CD4-positive, alpha-beta T cell treated with Interleukin-17A for 1 hour (primary cell): ENCODE measurements at places on chromosomes 4 and X.

GRCh38 chrX:135087867-135088266, 32.5 kb downstream of the ETDB start:
- DNase-seq = no peak

DNA sequence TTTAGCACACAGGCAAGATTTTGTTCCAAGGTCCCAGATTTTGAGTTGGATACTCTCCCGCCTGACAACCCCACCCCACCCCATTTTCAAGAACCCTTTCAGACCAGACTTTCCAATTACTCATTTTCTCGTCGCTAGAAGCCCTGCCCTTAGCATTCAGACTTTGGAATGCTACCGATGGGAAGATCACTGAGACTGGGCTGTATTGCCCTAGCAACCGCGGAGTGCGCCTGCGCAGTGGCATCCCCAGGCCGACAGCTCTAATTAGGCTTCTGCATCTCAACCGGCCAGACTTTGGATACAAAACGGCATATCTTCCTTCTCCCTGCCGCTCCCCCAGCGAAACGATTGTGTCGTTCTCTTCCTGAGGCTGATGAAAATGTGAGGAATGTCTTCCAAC, 3.4 kb downstream of the MAGEE2 start:
- no peak for DNase-seq

DNA sequence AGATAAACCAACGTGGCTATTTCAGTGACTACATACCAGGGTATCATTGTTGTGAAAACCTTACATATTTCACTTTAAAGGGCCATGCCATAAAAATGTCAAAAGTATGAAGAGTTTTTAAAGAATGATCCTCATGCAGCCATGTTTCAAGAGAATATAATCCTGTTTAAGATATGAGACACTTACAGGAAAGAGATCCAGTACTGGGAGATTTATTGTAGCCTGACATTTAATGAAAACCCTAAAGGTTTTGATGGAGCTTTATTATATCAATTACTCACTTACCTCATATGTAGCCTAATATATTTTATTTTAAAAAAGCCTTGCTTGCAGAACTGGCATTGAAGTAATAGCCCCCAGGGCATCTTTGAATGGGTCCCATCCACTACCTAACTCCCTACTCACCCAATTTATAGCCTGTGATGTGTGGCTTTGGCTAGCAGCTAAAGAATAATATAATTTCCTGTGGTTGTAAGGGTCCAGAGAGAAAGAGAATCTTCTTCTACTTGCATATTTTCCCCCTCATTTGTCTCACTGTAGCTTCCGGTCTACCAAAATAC, 7.7 kb upstream of the GABRG1 start:
- DNase-seq = no peak

- DNase-seq = no peak
Observed at GRCh38 chrX:56397636-56398035, 165.5 kb downstream of the KLF8 start.

DNA sequence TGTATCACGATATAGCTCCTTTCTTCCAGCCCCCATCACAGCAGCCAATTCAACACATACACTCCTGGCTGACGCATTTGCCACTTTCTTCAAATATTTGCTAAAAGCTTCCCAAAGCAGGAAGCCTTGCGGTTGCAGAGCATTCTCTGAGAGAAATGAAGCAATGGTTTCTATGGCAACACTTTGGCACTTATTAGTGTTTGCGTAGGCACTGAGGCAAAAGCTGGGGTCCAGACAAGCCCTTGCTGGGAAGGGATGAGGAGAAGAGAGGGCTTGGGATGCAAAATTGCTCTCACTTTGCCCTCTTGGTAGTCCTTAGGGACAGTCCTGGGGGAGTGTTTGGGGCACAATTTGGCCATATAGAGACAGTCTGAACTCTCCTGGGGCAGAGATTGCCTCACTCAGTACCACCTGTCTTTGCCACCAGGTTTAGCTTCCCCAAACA, 55.0 kb upstream of the PAK3 start:
- peak; percentile 53 for DNase-seq

DNA sequence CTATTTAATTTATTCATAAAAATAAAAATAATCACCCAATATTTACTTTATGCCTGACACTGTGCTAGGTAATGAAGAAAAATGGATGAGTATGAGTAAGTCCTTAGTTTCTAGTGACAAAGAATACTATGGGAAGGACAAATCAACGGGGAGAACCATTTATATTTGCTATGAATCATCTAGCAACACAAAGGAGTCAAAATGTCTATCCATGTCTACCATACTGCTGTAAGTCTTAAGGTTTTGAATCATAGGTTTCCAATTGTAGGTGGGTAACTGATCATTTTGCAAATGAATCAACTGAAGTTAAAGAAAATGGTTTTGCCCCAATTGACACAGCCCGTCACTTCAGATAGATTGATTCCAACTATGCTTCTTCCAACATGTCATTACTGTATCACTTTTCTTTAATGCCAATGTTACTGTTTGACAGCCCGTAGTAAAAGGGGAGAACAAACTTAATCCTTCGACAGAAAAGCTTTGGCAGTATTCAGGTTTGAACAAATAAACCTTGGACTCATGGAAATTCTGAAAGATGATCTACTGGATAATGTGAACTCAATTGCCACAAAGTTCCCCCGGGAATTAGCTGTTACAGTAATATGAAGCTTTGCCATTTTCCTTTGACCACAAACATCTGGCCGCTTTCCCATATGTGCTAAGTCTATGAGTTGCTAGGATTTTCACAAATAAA, 3.2 kb downstream of the TDO2 start:
- no peak for DNase-seq

DNA sequence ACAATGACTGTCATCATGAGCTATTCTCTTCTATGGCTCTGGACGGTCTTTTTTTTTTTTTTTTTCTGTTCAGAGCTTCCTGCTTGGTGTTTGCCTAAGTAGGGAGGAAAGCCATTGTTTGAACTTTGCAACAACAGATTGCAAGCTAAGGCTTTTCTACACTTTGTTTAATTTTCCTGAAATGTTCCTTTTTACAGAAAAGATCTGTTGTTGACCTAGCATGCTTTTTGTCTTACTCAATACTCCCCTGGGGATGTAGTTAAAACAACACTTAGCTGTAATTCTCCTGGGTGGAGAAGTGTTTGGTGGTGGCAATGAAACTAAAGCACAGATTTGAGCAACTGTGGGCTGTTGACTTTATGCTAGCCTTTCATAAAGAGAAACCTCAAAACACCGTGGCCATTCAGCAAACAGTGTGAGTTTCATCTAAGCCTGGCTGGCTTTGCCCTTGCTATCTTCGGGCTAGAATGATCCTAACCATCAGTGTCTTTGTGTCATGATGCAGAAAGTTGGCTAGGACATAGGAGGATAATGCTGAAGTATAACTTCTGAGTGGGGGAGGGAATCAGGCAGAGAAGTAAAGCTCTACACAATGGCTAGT, 110.5 kb downstream of the ANXA3 start:
- no peak for DNase-seq

- no peak for DNase-seq
Observed at GRCh38 chr4:21467551-21467950, 481.0 kb downstream of the KCNIP4 start.

GRCh38 chr4:183337833-183338232, 15.6 kb upstream of the CLDN24 start:
- no peak for DNase-seq

DNA sequence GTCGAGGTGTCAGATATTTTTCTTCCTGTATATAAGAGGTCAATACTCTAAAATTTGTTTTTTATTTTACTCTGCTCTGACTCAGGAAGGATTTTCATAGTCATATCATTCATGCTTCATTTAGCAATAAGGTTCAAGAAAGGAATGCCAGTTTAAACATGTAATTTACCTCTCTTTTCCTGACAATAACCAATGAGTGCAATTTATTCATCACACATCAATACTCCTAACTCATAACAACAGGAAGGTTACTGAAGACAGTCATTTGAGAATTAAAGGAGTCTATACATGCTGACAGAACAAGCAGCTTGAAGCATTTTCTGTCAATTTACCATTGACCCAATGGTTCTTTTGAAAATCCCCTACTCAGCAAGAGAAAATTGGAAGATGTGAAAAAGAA, 190.3 kb upstream of the RPS6KA3 start:
- no peak for DNase-seq

GRCh38 chr4:158038718-158039117, 134.1 kb downstream of the GASK1B start:
- no peak for DNase-seq

GRCh38 chr4:3388471-3389232, 53.1 kb upstream of the HGFAC start:
- peak; percentile 7 for DNase-seq

DNA sequence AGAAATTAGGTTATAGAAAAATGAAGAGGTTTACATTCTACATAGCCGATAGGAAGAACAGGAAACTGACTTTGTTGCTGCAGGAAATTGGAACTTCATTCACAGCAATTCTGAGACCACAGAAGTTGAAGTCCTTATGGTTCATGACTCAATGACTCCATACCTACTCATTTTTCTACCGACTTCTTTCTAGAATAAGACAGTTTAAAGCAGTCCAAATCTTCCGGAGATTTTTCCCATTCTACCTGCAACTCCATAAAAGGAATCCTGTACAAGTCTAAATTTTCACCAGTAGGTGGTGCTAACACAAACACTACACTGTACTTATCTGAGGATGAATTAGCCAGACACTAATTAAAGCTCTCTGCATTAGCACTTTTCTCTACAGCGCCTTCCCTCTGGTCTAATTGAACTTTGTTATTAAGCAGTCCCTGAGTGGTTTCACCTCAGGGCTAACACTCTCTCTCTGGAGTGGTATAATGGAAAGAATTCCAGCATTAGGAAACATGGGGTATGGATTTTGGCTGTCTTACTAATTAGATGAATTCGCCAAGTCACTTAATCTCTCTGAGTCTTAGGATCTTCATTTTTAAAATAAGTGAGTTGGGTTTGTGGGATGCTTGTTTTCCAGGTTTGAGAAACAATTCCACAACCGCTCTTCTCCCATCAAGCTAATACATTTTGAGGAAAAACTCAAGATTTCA, 167.9 kb downstream of the SMIM20 start:
- peak; percentile 64 for DNase-seq

DNA sequence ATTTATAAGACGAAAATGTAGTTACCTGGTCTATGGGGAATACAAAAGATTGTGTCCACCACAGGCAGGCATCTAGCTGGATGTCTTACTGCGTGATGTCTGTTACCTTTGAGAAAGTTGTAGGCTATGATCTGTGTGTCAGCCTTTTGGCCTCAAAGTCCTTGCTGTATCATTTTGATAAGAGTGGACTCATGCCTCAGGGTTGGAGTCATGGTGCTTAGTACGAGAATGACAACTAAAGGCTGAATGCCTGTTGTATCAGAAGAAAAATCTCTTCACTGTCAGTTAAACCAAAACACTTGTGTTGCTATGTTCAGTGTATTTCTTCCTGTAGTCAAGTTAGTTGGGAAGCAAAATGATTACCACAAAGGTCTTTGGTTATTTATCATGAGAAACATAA, 226.2 kb downstream of the ARHGAP10 start:
- no peak for DNase-seq

GRCh38 chr4:111921714-111922113, 223.5 kb upstream of the FAM241A start:
- no peak for DNase-seq
